CD4-positive, alpha-beta T cell treated with Interleukin-1 beta for 1 hour (primary cell): ENCODE measurements at places on chromosomes 3 and 15.

- no peak for DNase-seq
Measured at GRCh38 chr15:68730976-68731897, 89.5 kb downstream of the ANP32A start.

GRCh38 chr3:138260611-138261010, 69.0 kb downstream of the NME9 start:
- DNase-seq: no peak

GRCh38 chr3:60752809-60753208, 498.4 kb downstream of the FHIT start:
- no peak for DNase-seq

DNA sequence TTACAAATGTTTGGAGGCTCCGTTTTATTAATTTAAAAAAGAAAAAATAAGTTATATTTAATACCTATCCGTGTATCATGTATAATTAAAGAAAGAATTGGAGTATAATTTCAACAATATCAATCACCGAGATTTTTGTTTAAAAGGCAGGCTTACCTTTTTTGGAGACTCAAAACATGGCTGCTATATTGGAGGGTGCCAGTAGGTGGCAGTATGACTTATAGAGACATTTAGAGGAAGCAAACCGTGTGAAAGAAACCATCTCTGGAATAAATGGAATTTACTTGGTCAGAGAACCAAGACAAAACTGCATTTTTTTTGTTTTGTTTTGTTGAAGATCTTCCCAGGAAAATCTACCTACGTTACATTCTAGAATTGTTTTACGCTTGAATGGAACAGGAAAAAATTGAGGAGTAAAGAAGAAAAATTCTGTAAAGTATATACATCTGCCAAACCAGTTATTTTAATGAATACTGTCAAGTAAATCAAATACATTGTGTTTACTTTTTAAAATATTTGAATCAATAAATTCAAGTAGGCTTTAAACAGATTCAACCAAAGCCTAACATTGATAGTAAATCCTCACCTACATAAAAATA, 802.6 kb upstream of the ALCAM start:
- DNase-seq: peak; percentile 33

GRCh38 chr15:101600035-101600434, 52.1 kb downstream of the TM2D3 start:
- DNase-seq: no peak

GRCh38 chr3:64009528-64009927, 13.8 kb downstream of the PSMD6 start:
- DNase-seq: no peak

- DNase-seq: no peak
Measured at GRCh38 chr3:2516762-2517441, 418.2 kb downstream of the CNTN4 start.

DNA sequence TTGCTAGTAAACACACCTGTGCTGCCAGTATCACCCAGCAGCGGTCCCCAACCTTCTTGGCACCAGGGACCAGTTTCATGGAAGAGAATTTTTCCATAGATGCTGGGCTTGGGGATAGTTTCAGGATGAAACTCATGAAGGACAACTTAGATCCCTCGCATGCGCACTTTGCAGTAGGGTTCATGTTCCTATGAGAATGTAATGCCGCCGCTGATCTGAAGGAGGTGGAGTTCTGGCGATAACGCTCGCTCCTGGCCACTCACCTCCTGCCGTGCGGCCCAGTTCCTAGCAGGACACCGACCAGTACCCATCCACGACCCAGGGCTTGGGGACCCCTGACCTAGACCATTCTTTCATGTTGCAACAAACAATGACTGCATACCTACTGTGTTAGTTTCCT, 89.7 kb downstream of the TOP2B start:
- no peak for DNase-seq

- DNase-seq: no peak
Measured at GRCh38 chr3:152229692-152230091, 39.0 kb upstream of the MBNL1 start.

DNA sequence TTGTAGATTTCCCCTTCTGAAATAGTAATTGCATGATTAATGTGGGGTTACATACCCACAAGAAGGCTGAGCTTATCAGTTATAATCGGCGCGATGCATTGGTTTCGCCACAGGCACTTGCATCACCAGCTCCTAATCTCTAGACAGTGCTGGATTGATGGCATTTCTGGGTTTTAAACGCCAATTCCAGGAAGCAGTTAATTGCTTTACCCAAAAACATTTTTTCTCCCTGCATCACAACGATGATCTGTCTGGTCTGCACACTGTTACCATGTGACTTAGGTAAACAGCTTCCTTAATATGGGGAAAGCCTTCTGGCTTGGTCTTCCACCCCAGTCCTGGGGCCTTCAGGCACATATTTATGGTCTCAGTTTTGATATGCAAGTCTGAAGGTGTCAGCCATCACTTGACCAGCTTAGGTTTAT, 70.0 kb upstream of the HEG1 start:
- no peak for DNase-seq

DNA sequence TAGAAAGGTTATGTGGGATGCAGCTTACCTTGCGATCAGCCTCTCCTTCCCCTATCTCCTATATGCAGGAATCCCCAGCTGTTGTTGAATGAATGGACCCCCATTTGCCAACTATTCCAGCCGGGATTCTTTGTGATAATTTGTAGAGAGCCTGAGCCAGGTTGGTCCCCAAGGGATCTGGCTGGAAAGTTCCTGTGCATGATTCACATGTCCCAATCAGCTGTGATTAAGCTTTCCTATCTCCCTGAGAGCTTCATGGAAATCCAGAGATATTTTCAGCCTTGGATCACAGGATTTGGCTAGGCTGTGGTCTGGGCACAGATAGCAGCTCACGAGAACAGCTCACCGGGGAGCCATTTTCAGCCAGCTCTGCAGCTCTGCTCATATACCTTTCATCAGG, 76.7 kb downstream of the ARNT2 start:
- DNase-seq: no peak

GRCh38 chr15:79455361-79455760, 23.2 kb downstream of the MINAR1 start:
- no peak for DNase-seq
